ENCODE measurements at places on chromosomes 1 and 21.

GRCh38 chr21:45167796-45168222, 93.4 kb downstream of the ADARB1 start:
- DNase-seq: no peak

DNA sequence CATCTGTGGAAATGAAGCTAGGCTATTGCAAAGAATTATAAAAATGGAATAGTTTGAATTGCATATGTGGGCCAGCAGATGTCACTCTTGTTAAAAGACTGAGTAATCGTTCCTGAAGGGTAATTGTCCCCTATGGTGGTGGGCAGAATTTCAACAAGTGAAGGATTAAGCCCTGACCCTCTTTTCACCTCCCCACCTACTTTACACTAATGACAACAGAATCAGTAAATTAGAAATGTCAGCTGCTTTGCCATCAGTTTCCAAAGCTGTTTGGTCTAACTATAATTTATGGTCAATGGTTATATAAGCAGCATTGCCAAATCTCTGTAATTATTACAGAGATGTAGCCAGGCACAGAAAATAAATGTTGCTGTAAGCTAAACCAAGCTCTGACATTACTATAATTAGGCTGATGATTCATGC, 898.6 kb downstream of the AMY1C start:
- DNase-seq: no peak

DNA sequence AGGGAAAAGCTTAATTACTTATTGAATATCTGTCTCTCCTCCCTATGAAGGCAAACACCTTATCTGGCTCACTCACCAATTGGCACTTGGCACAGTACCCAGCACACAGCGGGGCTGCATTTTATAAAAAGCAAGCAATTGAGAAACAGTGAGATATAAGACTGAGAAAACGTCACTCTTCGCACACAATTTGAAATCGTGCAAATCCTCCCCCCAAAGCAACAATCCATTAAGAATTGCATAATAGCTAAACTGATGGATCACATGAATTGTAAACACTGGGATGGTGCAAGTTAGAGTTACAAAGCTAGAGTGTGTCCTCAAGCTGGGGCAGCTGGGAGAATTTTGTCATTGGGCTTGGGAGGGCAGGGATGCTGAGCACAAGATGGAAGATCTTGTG, 27.1 kb downstream of the PRDX6 start:
- no peak for DNase-seq

- no peak for DNase-seq
Measured at GRCh38 chr21:45330851-45331261, 43.2 kb upstream of the POFUT2 start.

DNA sequence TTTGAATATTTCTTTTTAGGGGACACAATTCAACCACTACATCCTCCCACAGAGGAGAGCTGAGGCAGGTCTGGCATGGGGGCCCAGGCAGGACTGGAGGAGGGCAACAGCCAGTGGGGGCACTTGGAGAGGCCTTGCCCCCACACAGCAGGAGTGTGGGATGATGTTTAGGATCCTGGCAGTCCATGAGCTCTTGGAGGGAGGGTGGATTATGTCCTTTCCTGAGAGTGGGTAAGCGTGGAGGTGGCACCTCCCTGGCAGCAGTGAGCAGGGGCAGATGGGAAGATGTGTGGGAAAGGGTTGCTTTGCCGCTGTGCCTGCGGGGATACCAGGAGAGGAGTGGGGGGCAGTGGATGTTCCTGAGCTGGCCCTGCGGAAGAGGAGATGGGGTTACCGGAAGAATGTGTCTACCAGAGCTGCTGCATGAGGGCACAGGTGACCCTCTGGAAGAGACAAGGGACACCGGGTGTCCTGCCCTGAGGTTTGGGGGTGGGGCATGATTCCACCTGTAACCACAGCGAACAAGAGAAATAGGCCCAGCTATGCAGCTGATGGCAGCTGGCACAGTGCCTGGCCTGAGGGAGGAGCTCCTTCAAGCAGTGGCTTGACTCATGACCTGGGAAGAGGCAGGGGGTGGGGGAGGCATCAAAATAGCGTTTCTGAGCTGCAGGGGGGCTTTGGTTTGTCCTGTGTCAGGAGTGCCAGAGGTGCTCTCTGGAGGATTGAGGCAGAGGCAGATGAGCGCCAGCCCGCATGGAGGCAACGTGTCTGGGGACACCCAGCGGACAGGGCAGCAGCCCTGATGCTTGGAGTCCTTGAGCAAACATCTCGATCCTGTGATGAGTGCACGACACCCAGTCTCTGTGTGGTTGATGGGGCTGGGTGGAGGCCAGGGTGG, 123.9 kb upstream of the TMPRSS2 start:
- DNase-seq: no peak

DNA sequence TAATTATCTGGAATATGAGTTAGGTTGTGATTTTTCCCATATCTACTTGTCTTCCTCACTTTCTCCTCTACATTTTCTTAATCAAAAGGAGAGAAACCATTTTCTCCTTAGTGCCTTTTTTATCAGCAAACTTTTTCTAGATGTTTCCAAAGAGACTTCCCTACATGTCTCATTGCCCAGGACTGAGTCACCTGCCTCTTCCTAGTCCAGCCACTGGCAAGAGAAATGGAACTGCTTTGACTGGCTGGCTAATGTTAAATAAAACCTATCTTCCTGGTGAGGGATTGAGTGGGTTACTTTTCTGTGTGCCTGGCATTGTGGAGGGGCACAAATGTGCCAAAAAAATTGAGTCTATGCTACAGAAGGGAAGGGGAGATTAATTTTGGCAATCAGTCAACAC, 52.1 kb upstream of the CD5L start:
- no peak for DNase-seq

- no peak for DNase-seq
Measured at GRCh38 chr1:22263359-22263758, 120.5 kb upstream of the WNT4 start.

Data from NCI-H2227 treated with DMSO at 0.1 percent for 48 hours (cell line).